Foreskin keratinocyte (primary cell): ENCODE measurements at places on chromosomes 4 and X. TPM values are rescaled to one million over a fixed set of nuclear protein-coding genes. Genes with fewer than 3 reads are reported as not detected.
A peak's percentile ranks its signal among the peaks of the same experiment; 100 is the strongest.

- DNase-seq: no peak
Observed at GRCh38 chr4:79267671-79268070, 58.2 kb downstream of the NAA11 start.

DNA sequence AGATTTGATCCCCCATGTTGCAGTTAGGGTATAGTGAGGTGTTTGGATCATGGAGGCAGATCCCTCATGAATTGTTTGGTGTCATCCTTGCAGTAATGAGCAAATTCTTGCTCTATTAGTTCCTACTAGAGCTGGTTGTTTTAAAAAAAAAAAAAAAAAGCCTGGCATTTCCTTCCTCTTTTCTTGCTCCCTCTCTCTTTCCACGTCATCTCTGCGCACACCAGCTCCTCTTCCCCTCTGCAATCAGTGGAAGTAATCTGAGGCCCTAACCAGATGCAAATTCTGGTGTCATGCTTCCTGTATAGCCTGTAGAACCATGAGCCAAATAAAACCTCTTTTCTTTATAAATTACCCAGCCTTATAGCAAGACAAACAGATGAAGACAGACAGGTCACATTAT, 24.5 kb downstream of the WDR17 start:
- no peak for DNase-seq

DNA sequence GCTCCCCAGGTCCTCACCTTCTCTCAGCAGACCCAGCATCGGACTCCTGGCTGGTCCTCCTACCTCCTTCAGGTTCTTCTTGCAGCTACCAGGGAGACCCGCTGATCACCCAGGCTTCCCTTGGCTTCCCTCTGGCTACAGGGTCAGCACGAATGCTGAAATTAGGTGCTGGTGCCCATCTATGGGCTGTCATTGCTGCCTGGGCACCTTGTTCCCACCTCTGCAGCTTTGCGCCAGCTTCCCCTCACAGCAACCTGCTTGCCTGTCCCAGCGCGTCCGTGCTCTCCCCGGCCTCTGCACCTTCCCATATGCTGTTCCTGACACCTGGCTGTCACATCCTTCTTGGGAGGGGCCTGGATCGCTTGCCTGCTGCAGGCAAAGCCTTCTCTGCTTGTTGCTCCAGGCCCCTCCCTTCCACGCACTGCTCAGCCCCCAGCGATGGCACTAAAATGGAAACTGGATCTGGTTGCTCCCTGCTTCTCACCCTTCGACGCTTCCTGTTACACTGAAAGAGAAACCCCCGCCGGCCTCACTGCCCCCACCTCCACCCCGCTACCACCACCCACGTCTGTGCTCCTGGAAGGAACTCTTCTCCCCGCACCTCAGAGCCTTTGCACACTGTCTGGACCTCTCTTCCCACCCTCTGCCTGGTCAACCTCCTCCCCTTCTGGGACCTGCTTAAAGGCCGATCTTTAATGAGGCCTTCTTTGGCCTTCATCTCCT, 22.2 kb downstream of the C4orf50 start:
- DNase-seq: no peak

GRCh38 chrX:32867781-32868523, 343.4 kb downstream of the DMD start:
- DNase-seq: no peak

DNA sequence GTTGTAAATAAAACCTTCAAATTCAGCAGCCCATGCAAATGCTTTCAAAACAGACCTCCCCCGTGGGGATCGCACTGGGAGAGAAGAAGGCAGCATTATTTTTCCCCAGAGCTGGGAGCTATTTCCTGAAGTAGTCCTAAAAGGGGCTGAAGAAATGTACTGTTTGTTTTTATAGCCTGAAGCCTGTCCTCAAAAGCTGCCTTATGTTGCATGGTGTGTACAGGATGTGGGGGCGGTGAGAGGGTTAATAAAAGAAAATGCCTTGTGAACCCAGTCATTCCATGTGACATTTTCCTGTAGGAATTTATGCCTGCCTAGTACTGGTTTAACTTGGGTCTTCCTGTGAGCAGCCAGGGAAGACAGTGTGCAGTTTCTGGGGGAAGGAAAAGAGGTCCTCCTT, 144.1 kb downstream of the SOWAHB start:
- DNase-seq: peak; percentile 46

DMRTC1 gene
- not detected in 2 replicates for polyA plus RNA-seq

GYPA gene
- polyA plus RNA-seq: not detected in 2 replicates

MGARP gene
- 0.27 and 0.30 TPM in 2 replicates for polyA plus RNA-seq
